ENCODE measurements at places on chromosomes 2 and 18.

GRCh38 chr2:114049826-114050225, 159.9 kb downstream of the ACTR3 start:
- no peak for DNase-seq

DNA sequence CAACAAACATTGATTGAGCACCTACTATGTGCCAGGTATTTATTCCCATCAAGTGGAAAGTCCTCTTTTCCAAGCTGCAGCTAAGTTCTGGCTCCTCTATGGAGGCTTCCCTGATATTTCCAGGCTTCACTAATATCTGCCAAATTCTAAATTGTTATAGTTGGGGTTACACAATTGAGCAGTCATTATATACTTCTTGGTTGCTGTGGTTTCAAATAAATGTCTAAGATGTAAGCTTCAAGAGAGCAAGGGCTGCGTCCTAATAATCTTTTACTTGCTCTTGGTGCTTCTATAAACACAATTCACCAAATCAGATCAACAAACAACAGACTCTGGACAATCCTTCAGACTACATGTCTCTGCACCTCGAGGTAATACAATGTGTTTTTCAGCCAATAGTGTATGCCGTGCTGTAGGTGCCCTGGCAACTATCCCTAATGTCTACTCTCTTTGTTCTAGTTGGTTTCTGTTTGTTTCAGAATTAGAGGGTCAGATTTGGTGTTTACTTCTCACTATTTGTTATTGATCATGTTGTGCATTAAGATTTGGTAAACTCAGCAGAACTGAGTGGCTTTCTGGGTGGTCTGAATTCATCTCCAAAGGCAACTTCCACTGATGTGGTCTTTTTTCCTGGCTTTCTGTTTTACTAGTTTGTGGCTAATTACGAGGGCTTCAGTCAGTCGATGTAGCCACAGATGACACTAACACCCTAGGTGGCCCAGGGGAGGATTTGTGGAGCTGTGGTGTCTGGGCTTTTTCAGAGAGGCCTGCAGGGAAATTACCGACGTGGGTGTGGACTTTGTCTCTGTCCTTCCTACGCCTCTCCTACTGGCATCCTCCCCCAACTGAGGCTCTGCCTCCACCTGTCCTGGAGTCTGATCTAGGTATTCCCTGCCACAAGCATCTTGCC, 50.4 kb downstream of the CDCA7 start:
- DNase-seq = no peak

DNA sequence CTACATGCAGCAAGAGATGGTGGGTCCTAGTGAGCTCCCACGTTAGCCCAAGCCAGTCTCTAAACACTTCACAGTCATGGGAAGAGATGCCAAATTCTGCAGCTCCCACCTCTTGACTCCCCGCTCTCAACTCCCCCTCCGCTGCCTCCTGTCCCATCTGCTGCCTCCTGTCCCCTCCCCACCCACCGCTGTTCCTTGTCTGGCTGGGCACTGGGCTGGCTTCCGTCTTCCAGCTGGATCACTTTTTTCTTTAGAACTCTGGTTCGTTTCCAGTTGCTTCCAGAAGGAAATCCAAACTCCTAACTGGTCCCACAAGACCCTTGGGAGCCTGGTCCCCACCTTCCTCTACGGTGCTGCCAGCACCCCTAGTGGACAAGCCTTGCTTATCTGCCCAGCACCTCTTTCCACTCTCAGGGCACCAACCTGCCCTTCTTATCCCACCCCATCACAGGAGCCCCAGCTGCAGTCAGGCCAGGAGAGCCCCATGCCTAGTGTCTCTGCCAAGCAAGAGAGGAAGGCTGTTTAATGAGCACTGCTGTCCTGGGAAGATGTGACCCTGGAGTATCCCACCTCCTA, 12.1 kb upstream of the TWIST2 start:
- no peak for DNase-seq

DNA sequence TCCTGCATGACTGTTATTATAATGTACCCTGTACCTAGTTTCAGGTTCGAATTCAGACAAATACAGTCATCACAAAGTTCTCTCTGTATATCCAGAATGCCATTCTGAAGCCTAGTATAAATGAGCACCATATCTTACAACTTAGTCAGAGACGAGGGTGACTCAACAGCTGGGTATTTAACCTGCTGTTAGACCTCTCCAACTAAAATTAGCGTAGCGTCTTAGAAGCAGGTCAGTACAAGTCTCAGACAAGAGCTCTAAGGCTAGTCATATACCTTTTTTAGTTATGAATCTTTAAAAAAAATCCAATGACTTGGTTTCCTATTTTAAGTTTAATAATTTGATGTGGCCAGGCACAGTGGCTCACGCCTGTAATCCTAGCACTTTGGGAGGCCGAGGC, 74.1 kb downstream of the CABYR start:
- DNase-seq = no peak

GRCh38 chr2:161088658-161089350, 71.4 kb upstream of the TANK start:
- DNase-seq = no peak

- no peak for DNase-seq
These were observed 18.8 kb downstream of the FSIP2 start for GRCh38 chr2:185757356-185757755.

DNA sequence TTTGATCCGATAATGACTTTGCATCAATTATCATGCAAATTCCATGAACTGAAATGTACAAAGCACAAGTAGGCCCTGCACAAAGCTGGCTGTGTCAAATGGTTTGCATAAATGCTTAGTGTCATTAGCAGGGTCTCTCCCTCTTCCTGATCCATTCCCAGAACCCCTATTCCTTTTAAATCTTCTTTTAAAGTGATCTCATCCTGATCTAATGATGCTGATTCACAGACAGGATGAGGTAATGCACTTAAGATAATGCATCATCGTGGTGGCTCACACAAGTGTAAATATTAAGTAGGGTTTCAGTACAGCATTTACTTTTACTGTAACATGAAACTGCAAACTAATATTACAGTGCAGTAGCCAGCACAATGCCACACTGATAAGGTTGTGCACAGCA, 304.8 kb upstream of the SOX11 start:
- no peak for DNase-seq

- no peak for DNase-seq
These were observed 204.7 kb upstream of the ITGA4 start for GRCh38 chr2:181252262-181253148.

GRCh38 chr2:176158186-176158591, 1.1 kb downstream of the HOXD3 start:
- DNase-seq = no peak

DNA sequence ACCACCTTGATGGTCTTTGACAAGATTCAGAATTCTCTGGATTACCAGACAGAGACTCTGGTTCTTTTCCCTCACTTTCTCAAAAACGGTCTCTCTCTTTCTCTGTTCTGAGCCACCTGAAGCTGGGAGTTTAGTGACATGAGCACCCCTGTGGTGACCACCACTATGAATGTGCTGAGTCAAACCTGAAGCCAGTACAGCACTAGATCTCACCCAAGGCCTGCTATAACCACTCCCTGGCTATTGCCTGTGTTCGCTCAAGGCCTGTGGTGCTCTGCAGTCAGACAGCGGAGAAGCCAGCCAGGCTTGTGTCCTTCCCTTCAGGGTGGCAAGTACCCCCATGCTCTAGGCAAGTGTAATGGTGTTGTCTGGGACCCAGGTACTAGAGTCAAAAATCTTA, 828.9 kb upstream of the NXPH2 start:
- DNase-seq = no peak

All from CD4-positive, alpha-beta T cell treated with Interleukin-21 for 1 hour (primary cell).